CMK (cell line): ENCODE measurements at places on chromosomes 13 and 19.

GRCh38 chr13:100356426-100356825 is 232.2 kb downstream of the GGACT start:
- DNase-seq, result no peak

DNA sequence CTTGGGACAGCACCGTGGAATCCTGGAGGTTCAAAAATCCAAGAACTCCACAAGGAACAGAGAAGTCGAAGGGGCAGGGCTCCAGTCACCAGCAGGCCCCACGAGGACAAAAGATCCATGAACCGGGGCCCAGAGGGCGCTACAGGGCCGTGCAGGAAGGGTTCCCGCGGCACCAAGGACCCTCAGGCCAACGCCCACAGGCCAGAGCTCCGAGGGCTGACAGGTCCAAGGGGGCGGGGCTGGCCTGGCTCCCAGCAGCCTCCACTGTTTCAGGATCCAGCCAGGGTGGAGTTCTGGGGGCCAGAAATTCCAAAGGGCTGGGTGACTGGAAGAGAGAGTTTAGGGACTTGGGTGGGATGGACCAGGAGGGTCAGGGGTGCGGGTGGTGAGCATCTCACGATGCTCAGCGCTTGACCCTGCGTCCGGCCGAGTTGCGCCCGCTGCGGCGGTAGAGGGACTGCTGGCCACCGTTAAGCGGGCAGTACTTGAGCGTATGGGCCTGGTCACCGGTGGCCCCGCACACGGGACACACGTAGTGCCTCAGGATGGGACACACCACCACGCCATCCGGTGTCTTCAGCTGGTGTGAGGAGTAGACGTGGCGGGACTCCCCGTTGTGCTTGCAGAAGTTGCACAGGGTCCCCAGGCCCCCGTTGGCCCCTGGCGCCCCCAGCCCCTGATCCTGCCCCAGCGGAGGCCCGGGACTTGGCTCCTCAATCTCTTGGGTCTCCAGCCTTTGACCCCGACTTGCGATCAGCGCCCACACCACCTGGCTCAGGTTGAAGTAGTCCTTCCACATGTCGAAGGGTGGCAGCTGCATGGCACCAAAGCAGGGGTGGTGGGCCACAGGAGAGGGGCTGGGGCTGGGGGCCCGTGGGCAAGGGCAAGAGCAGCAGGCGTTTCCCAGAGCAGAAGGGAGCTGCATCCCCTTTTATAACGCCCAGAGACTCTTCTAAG is at the start of gene NANOS2:
NANOS2 (minus strand) TSS at position 905 of the 957 bp plus-strand sequence; CDS start at position 820, 85 bp downstream.
- no peak for DNase-seq

GRCh38 chr19:10763411-10763810 is 45.5 kb downstream of the DNM2 start:
- DNase-seq, result no peak

GRCh38 chr19:1109032-1109551 is 5.3 kb downstream of the GPX4 start:
- DNase-seq, result no peak
